ENCODE measurements at places on chromosomes 4 and X. TPM values are rescaled to one million over a fixed set of nuclear protein-coding genes. Genes with fewer than 3 reads are reported as not detected.

ASMT gene
- total RNA-seq, result 0.29 TPM

XAGE1A gene
- total RNA-seq, result not detected

MAB21L2 gene
- not detected for total RNA-seq

NPY1R gene
- not detected for total RNA-seq

CDX4 gene
- not detected for total RNA-seq

CT47B1 gene
- not detected for total RNA-seq

GRCh38 chr4:4534515-4535145 lies 7.2 kb downstream of the STX18 start:
- H3K27me3 ChIP-seq, result no peaks in the 10 kb centered on the region
- no peak overlapping the region for H3K4me3 ChIP-seq
- DNase-seq, result no peak
- no peak overlapping the region for H3K27ac ChIP-seq
- H3K4me1 ChIP-seq, result peaks cover 7% of the 10 kb centered on the region
- no peaks in the 10 kb centered on the region for H3K36me3 ChIP-seq

DNA sequence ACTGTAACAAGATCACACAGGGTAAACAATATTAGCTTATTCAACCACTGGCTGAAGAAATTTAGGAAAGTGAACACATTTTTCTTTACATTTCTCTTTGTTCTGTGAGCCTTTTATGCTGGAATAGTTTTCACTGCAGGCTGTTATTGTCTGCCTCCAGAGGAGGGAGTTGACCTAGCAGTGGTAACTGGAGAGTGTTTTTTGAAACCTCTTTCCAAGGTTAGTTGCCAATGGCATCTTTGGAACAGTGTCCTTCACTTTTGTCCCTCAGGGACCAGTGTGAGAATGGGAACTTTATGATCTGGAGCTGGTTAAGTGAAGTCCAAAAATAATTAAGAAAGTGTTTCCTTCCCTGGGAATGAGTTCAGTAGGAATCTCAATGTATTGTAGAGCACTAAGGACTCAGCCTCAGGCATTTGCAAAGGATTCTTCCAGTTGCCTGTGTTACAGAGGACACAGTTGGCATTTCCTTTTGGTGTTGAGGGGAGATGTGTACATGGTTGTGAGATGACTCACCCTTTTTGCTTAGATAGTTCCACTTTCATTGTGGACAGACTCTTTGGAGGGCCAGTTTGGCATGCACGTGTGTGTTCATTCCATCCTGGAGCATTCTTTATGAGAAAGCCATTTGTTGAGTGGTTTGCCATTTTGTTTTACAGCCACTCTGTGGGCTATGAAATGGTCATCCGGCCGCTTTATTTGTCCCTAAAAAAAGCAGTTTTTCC lies 61.3 kb downstream of the AR start:
- no peaks in the 10 kb centered on the region for H3K36me3 ChIP-seq
- H3K4me1 ChIP-seq, result no peaks in the 10 kb centered on the region
- H3K4me3 ChIP-seq, result no peak overlapping the region
- DNase-seq, result no peak

DNA sequence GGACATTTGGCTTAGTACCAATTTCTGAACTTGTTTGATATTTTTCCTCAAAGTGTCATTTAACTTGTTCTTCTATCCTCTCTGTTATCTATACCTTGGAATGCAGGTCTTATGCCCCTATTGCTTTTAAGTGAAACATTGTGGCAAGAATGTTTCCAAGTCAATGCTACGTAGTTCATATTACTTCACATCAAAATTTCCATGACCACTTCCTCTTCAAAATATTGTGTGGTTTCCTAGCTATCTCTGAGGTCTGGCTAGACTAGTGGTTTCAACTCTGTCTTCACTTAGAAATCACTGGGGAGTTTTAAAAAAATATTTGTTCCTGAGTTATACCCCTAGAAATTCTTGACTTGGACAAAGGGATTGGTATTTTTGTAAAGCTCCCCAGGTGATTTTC lies 20.2 kb upstream of the RASGEF1B start:
- no peaks in the 10 kb centered on the region for H3K27me3 ChIP-seq
- no peak for DNase-seq
- H3K4me3 ChIP-seq, result no peak overlapping the region
- H3K4me1 ChIP-seq, result no peaks in the 10 kb centered on the region
- no peaks in the 10 kb centered on the region for H3K36me3 ChIP-seq

DNA sequence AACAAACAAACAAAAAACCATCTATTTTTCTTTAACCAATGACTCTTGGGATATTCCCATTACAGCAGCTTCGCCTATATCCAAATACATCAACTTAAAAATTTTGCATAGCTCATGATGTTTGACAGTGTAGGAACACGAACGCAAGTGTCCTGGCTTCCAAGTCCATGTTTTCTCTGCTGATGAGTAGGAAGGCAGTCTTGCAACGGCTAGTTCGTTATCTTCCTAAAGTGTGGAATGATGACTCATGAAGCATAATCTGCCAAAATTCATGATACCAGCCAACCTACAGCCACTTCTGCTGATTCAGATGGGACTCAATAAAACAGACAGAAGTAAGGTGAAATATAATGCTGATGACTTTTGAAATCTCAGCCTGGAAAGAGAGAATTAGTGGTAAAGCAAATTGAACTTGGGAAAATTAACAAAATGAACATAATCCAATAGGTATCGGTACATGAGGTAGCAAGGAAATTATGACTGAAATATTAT lies 6.4 kb upstream of the SEPTIN11 start:
- no peak for DNase-seq
- H3K4me1 ChIP-seq, result peaks cover under 1% of the 10 kb centered on the region
- H3K27me3 ChIP-seq, result no peaks in the 10 kb centered on the region
- no peak overlapping the region for H3K27ac ChIP-seq

DNA sequence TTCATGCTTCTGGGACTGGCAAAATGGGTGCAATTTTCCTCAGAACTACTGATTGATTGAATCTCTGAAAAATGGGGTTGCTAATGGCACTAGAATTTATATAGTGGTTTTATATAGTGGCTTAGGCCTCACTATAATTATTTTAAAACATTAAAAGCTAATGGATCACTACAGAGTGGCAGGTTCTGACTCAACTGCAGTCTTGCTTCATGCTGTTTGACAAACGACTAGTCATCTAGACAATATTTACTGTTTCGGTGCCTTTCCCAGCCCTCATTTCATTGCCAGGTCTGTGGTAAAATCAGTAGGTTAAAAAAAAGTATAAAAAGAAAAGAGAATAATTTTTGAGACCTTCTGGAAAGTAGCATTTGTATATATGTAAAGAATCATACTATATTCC lies 352.8 kb upstream of the ATOH1 start:
- no peaks in the 10 kb centered on the region for H3K36me3 ChIP-seq
- H3K27ac ChIP-seq, result no peak overlapping the region
- H3K4me3 ChIP-seq, result no peak overlapping the region
- no peaks in the 10 kb centered on the region for H3K4me1 ChIP-seq
- H3K27me3 ChIP-seq, result no peaks in the 10 kb centered on the region

DNA sequence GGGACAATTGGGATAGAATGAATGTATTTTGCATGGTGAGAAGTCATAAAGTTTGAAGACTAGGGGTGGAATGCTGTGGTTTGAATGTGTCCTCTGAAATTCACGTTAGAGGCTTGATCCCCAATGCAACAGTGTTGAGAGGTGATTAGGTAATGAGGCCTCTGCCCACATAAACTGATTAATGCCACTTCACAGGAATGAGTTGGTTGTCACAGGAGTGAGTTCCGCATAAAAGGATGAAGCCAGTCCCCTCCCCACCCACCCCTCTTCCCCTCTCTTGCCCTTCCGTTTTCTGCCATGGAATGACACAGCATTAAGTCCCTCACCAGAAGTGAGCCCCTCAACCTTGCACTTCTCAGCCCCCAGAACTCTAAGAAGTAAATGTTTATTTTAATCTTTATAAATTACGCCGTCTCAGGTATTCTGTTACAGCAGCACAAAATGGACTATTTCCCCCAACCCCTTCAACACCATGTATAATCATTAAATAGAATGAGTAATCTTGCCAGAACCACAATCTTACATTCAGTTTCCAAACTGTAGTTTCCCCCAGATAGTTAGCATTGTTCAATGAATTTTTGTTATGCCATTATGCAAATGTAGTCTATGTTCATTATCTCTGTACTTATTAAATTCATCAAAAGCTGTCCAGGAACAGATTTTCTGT lies 5.5 kb upstream of the MMAA start:
- H3K36me3 ChIP-seq, result no peaks in the 10 kb centered on the region
- no peaks in the 10 kb centered on the region for H3K27me3 ChIP-seq
- H3K4me3 ChIP-seq, result no peak overlapping the region
- no peak for DNase-seq
- H3K27ac ChIP-seq, result no peak overlapping the region

- H3K27me3 ChIP-seq, result no peaks in the 10 kb centered on the region
- no peak overlapping the region for H3K4me3 ChIP-seq
- no peak overlapping the region for H3K27ac ChIP-seq
- H3K36me3 ChIP-seq, result no peaks in the 10 kb centered on the region
- H3K4me1 ChIP-seq, result no peaks in the 10 kb centered on the region
Observed at GRCh38 chr4:21454201-21454600, 494.4 kb downstream of the KCNIP4 start.

- H3K27me3 ChIP-seq, result no peaks in the 10 kb centered on the region
- no peak overlapping the region for H3K27ac ChIP-seq
- H3K4me1 ChIP-seq, result peaks cover 31% of the 10 kb centered on the region
- DNase-seq, result no peak
- H3K36me3 ChIP-seq, result no peaks in the 10 kb centered on the region
- no peak overlapping the region for H3K4me3 ChIP-seq
Observed at GRCh38 chr4:140078366-140078765, 75.6 kb downstream of the MAML3 start.
